ENCODE measurements at places on chromosomes 6 and 20. TPM values are rescaled to one million over a fixed set of nuclear protein-coding genes. Genes with fewer than 3 reads are reported as not detected.

The ESR1 gene
- total RNA-seq, result 2.8 TPM

- DNase-seq, result peak; percentile 29
Observed at GRCh38 chr6:156953479-156954146, 176.4 kb downstream of the ARID1B start.

DNA sequence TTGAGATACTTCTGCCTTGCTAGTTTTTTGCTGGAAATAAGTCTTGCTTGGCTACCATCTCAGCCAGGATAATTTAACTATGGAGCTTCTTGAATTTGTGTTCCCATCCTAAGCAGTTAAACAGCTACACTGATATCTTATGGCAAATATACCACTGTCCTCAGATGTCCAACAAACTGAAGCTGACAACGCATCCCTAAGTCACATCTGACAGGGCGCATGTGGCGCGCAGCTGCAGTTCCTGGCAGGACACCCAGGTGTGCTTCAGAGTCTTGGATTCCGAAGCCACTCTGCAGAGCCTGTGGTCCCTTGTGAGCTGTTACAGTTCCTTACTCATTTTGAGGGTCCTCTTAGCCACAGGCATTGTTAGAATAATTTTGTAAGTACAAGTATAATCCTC is 127.9 kb downstream of the WDR27 start:
- DNase-seq, result no peak

DNA sequence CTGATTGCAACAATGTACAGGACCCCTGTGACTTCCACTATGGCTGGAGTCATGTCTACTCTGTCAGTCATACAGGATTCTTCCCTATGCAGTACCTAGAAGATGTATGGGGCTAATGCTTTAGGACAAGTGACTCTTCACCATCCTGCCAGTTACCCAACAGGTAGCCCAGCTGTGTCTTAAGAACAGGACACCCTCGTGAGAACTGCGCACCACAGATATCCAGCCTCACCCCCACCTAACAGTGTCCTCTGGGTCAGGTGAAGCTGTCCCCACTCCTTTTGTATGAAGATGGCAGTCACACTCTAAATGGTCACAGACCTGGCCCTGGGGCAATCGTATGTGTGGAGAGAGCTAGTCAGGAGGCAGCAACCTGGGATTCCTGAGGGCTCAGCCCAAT is 191.6 kb downstream of the C6orf118 start:
- DNase-seq, result no peak

GRCh38 chr6:113434641-113435040 is 422.5 kb upstream of the MARCKS start:
- DNase-seq, result no peak

- DNase-seq, result no peak
Observed at GRCh38 chr6:126475449-126475848, 135.5 kb downstream of the CENPW start.

DNA sequence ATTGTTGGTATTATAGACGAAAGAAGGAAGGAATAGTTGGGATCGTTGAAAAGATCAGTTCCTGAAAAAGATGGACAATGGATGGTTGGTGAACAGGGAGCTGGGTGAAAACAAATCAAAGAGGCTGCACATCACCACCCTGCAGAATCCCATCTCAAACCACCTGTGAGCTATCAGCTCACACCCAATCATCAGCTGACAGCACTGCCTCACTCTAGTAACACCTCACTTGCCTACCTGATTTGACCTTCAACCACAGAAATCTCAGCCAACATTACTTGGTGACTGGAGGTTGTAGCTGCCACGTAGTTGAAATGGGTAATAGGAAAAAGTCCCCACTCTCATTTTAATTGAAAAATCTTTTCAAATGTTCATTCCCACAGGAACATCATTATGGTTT is 101.8 kb upstream of the DST start:
- no peak for DNase-seq

- no peak for DNase-seq
Observed at GRCh38 chr6:132725947-132726607, 12.2 kb upstream of the VNN1 start.

The ANKEF1 gene
- 1.3 TPM for total RNA-seq

The APOM gene
- 4.2 TPM for total RNA-seq

DNA sequence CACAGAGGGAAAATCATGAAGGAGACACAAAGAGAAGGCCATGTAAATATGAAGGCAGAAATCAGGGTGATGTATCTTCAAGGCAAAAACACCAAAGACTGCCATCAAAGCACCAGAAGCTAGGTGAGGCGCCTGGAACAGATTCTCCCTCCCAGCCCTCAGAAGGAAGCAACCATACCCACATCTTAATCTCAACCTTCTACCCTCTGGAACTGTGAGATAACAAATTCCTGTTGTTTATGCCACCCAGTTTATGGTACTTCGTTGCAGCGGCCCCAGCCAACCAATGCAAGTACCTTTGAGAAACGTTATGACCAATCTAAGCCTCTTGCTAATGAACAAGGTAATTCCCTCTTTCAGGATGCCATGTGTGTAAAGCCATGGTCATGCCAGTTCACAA is 66.2 kb upstream of the STXBP5 start:
- no peak for DNase-seq

The PARD6B gene
- 8.2 TPM for total RNA-seq

The SLC17A2 gene
- not detected for total RNA-seq

The SLC17A9 gene
- total RNA-seq, result 5.5 TPM

- no peak for DNase-seq
Observed at GRCh38 chr6:154878871-154879491, 116.1 kb upstream of the TIAM2 start.

GRCh38 chr20:40186826-40187225 is 502.2 kb downstream of the MAFB start:
- no peak for DNase-seq

DNA sequence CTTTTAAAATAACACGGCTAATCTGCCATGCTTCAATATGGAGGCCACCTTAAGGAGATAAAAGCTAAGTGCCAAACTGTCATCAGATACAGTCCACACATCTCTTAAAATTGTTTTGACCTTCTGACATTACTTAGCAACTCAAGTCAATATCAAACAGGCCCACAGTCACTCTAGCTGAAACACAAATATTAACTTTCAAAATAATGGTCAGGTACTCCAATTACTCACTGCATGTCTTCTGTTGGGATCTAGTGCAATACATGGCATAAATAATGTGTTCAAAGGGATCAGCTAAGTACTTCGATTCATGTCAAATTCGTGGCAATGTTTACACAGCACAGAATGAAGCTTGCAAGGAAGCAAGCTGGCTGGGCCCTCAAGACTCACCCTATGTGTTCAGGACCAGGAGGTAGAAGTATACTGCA is 133.9 kb upstream of the BEND6 start:
- DNase-seq, result no peak

GRCh38 chr6:24019393-24019792 is 106.6 kb upstream of the NRSN1 start:
- DNase-seq, result no peak

GRCh38 chr6:63510353-63510686 is 62.0 kb upstream of the LOC128125822 start:
- no peak for DNase-seq

The C20orf204 gene
- total RNA-seq, result 6.4 TPM

DNA sequence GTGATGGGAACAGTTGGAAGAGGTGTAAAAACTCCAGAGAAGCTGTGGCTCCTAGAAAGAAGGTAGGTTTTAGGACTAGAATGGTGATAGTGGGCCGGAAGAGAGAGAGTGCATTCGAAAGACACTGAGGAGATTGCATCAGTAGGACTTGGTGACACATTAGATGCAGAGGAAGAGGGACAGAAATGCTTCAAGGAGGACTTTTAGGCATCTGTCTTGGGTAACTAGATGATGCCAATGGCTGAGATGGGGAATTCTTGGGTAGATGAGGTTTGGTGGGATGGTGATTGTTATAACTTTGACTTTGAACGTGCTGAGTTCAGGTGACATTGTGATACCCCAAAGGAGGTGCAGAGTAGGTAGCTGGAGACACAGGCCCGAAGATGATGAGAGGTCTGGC is 196.5 kb downstream of the GMPR start:
- no peak for DNase-seq

DNA sequence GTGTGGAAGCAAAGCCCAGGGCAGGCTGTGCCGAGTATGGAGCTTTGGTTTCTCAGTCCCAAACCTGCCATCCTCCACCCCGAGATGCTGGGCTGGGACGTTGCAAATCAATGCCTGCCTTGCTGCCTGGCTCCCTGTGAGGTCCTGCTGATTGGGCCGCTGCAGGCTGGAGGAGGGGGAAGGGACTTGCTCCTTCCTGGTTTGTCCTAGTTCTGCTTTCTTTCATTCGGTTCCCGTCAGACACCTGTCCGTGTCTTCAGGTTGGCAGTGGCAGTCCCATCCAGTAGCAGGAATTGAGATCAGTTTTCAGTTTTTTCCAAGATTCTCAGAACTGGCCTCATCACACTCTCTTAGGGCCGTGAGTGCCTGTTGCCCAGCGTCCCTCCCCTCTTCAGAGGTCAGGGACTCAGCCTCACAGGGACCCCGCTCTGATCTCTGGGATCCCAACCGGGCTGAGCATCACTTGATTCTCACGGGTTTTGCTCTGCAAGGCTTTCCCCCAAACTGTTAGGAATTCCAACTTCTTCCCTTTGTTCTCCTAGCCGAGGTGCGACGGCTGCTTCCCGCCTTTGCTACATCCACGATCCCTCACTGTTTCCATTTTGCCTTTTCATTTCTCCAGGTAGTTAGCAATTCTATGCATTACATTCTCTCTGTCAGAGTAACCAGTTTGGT is 24.2 kb upstream of the TAGAP start:
- no peak for DNase-seq

The B3GALT4 gene
- 12.7 TPM for total RNA-seq

- DNase-seq, result no peak
Observed at GRCh38 chr20:3755814-3756480, 11.6 kb downstream of the ADISSP start.

DNA sequence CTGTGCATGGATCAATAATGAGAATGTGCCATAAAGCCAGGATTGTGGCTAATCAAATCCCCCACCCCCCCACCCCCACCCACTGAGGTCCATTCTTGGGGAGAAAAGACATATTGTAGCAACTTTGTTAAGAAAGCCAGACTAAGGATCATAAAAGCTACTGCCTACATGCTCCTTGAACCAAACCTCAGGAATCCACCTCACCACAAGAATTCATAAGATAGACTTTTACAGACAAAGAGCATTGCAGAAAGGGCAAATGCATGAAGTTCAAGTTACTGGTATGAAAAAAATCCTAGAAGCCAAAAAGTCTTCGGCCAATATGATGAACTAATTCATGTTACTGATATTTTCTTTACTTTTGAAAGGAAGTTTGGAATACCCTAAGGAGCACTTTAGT is 187.9 kb upstream of the ARID1B start:
- no peak for DNase-seq

The ABCC10 gene
- 38.5 TPM for total RNA-seq

GRCh38 chr6:102298051-102298450 is 904.5 kb downstream of the GRIK2 start:
- no peak for DNase-seq

DNA sequence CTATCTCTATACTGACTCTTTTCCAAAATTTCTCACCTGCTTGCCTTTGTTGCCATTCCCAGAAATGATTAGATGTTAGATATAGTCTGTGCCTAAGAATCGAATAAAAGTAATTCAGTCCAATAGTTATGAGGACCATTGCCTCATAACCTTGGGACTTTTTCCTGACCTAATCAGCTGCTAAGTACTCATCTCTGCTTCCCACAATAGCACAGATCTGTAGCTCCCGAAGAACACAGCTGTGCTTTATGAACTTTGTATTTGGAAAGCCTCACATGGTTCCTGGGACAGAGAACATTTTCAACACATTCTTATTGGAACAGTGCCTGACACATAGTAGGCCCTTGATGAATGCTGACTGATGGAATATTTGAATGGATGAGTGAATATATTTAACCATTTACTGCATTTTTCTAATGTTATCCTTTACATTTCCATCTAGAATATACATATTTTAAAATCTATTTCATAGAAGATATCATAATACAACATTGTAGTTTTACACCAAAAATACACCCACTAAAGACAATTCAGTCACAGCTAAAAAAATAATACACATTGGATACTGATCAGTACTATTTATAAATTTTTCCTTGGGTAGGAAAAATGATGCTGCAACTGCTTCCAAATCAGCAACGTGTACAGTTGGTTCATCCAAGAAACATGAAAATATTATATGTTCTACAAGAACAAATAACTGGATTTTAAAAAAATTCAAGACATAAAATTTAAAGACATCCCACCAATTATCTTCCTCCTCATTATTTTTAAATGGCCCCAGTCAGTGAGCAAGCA is 53.9 kb downstream of the HS3ST5 start:
- no peak for DNase-seq

DNA sequence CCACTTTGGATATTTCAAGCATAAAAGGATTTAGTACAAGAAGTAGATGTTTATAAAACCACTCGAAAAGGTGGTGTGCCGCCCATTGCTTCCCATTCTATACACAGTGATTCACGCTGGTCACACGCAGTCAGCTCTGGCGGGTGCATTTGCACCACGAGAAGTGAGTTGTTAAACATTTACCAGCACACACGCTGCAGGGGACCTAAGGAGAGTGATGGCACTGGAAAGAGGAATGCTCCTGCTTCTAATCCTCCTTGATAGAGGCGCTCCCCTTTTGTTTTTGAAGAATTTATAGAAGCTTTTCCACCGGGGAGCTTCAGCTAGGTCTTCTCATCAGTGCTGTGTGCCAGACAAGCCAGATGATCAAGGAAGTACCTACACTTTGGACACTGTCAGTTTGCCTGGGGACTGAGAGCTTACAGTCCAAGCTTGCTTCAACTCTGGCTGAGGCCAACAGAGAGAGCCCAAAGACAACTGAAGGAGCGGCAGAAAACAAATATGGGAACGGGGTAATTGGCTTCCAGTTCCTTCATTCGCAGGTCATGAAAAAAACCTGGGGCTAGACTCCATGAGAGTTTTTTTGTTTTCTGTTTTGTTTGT is 31.2 kb downstream of the MUC22 start:
- DNase-seq, result no peak

The CRISP3 gene
- total RNA-seq, result not detected

The OR2H2 gene
- total RNA-seq, result not detected

DNA sequence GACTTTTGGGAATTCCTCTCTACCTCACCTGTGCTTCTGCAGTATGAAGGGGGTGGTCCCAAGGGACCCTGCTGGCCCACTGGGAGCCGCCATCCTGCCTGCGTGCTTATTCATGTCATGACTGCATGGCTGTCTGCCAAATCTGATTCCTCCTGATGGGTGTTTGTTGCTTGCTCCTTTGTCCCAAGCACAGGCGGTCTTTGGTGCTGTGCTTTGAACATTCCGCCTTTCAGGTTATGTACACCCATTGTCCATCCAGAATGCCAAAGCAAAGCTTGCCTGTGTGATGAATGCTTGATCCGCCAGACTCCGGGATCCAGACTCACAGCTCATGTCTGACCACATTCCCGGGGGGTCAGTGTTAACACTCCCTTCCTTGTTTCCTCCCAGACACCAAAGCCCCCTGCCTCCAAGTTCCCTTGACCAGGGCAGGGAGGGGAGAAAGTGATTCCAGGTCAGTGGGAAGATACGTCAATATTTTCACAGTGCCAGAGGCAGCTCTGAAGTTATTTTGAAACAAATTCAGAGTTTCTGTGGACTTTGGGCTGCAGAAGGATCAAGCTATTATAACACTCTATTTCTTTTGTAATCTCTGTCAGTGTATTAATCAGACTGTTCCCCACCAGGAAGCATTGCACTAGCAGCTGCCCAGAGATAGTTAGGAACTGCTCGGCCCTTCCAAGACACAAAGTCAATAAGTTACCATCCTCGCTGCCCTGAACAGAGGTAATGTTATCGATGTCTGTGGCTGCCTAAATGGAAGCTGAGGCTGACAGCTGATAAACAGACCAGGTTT is 9.5 kb downstream of the DAAM2 start:
- DNase-seq, result no peak

The DYNLT1 gene
- total RNA-seq, result 182 TPM

GRCh38 chr6:4844108-4844507 is 67.9 kb downstream of the CDYL start:
- DNase-seq, result no peak

- DNase-seq, result no peak
Observed at GRCh38 chr20:64133951-64134407, 26.6 kb upstream of the NPBWR2 start.

All from CD4-positive, alpha-beta T cell (primary cell).